NCI-H1092 (cell line): ENCODE measurements at places on chromosomes 2 and 18.
A peak's percentile ranks its signal among the peaks of the same experiment; 100 is the strongest.

- DNase-seq = no peak
Measured at GRCh38 chr2:85737961-85738360, 15.8 kb upstream of the ATOH8 start.

DNA sequence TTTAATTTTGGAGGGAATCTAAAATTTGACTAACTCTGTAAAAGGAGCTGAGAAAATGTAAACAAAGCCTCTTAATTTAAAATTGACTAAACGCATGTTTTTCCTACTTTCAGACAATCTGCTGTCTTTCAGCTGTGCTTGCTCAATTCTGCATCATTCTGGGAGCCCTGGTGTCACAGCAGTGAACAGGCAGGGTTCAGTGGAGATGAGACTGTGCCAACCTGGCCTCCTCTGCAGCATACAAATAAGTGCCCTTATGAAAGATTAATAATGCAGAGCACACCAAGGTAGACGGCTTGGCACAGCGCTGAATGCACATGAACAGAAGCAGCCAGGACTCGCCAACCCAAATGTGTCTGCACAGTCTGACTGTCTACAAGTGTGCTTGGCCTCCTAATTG, 222.0 kb upstream of the CHAC2 start:
- peak; percentile 46 for DNase-seq

GRCh38 chr2:175976391-175977157, 25.5 kb downstream of the LNPK start:
- no peak for DNase-seq

DNA sequence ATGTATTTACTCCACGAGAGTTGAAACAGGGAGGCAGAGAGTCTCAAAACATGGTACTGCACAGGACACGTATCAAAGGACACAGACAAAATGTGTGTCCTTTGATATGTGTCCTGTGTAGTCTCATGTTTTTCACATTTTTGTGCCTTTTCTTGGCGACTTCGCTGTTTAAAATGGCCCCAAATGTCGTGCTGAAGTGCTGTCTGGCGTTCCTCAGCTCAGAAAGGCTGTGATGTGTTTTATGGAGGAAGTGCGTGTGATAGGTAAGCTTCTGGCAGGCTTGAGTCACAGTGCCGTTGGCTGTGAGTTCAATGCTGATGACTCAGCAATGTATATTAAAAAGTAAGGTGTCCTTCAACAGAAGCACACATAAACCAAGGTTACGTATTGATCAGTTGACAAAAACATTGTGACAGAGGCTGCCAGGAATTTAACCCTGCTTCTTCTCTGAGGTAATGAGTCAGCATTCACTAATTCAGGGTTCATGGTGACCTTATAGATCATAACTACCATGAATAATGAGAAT, 78.2 kb downstream of the DYSF start:
- no peak for DNase-seq

- DNase-seq = no peak
Measured at GRCh38 chr2:152376385-152376784, 41.4 kb downstream of the FMNL2 start.

GRCh38 chr2:223626716-223627115, 24.6 kb upstream of the SCG2 start:
- DNase-seq = no peak
